ENCODE measurements at places on chromosomes 3 and 15.

DNA sequence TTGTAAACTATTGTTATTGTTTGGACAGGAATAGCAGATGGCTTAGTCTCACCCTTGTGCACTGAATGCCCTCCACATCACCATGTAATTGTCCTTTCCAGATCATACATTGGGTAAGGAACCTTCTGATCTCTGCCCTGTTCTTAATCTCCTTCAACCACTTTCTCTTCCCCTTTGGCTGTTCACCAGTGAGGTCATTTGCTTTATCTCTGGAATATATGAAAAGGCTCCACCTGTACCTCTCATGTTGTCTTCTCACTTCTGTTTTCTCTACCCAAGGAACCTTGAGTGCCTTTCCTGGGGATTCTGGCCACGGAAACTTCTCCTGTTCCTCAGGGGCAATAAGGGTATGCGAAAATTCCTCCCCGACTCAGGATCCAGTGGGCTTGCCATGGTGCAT is 28.5 kb downstream of the MCTP2 start:
- no peak for DNase-seq

GRCh38 chr15:84598250-84598649 is 2.6 kb upstream of the ZSCAN2 start:
- no peak for DNase-seq

- DNase-seq, result no peak
Measured at GRCh38 chr3:183217548-183218332, 35.3 kb upstream of the B3GNT5 start.

- no peak for DNase-seq
Measured at GRCh38 chr3:196016485-196016884, 65.4 kb downstream of the TFRC start.

DNA sequence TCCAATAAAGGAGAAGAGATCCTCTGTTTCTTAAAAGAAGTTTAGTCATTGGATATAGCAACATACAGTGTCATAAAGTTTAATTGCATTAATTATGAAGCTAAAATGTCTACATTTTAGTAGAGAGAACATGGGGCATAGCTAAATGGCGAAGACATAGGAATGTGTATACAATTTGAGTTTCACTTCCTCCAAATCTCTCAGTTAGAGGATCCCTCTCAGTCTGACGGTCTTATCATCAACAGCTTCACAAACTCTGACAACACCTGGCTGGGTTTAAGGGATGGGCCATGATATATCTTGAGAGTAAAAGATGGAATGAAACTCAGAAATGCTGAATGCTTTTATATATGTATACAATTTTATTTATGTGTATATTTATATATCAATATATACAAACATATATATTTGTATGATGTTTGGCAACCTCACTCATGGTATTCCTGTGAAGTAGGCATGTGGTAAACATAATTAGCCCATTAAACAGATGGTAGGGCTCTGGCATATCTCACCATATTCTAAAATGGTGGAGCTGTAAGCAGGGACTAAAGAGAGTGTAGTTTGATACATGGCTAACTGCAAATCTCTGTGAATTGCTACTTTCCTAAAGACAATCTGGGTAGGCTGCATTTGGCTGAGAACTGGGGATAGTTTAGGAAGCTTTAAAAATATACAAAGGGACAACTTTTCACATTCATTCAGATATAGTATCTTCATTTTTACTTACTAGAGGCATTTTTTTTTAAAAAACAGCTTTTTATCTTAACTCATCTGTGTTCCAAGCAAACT is 111.6 kb downstream of the TIGIT start:
- no peak for DNase-seq
